ENCODE measurements at places on chromosomes 4 and X. TPM values are rescaled to one million over a fixed set of nuclear protein-coding genes. Genes with fewer than 3 reads are reported as not detected.

GASK1B gene
- 8.2 TPM for total RNA-seq

DNA sequence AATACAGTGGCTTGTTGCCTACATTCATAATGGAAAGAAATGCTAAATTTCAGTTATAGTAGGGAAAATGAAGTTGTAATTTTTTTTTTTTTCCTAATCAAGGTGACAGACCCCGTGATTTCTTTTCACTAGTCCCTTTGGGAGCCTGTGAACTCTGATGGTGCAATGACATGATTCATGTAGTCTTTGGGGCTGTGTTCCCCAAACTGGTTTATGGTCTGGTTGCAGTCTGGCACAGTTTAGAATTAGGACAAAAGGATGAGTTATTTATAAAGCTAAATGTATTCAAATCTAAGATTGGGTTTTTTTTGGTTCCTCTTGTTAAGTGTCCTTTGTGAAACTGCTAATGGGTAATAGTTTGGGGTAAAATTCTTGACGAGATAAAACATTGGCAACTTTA, 66.0 kb downstream of the REPS2 start:
- no peaks in the 10 kb centered on the region for H3K27me3 ChIP-seq
- no peak overlapping the region for H3K4me3 ChIP-seq
- no peak for DNase-seq
- H3K27ac ChIP-seq: no peak overlapping the region

DNA sequence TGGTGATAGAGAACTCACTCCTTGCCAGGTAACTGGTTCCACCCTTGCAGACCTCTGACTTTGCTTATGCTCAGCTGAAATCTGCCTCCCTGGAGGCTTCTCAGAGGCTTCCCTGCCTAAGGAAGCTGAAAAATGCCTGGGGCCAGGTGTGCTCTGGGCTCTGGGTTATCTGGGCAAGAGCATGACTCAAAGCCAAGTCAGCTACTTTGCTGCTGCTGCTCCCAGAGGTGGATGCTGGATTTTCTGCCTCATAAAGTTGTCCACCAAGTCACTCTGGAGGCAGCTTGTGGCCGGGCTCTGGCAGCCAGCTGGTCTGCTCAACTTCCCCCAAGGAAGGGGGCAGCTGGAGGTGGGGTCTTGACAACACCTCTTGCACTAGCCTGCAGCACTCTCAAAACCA, 132.7 kb downstream of the PJA1 start:
- no peak for DNase-seq
- no peak overlapping the region for H3K4me3 ChIP-seq
- no peak overlapping the region for H3K27ac ChIP-seq
- no peaks in the 10 kb centered on the region for H3K4me1 ChIP-seq

DNA sequence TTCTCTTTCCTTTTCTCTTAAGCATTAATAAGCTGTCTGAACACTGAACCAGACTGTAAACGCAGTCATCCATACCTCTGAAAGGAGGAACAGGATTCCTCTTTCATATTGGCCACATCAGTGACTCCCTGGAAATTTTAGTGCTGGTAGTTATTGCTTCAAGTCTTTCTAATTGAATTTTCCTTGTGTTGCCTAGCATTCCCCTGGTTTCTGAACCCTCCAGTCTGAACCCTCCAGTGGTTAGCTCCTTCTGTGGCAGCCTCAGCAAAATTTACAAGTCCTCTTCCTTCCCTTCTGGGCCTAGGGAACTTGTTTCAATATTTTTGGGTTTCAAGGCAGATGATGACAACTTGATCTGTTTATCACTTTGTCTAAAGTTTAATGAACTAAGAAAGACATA, 7.9 kb downstream of the SPARCL1 start:
- no peak overlapping the region for H3K27ac ChIP-seq
- H3K27me3 ChIP-seq: no peaks in the 10 kb centered on the region
- no peak for DNase-seq

DNA sequence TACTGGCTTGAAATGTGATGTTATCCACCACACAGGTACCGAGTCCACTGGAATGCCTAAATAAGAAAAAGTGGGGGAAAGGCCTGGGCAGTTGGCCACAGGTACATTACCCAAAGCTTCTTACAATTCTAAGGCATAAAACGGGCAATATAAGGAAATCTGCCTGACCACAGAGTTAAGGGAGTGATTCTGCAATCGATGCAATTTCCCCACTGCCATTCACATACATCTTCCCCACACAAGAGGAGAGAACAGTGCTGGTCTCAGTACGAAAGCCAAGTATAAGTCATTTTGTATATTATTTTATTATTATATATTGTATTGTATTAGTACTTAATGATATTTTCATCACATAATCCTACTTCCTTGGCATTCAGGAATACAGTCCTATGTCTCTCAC, 30.6 kb downstream of the RFC1 start:
- no peak overlapping the region for H3K27ac ChIP-seq
- H3K27me3 ChIP-seq: no peaks in the 10 kb centered on the region
- no peaks in the 10 kb centered on the region for H3K36me3 ChIP-seq

- no peaks in the 10 kb centered on the region for H3K36me3 ChIP-seq
- no peaks in the 10 kb centered on the region for H3K4me1 ChIP-seq
- H3K4me3 ChIP-seq: no peak overlapping the region
- no peak overlapping the region for H3K27ac ChIP-seq
- DNase-seq: no peak
Measured at GRCh38 chr4:174023641-174024040, 259.8 kb downstream of the FBXO8 start.
